ENCODE measurements at places on chromosomes 3 and 15.

DNA sequence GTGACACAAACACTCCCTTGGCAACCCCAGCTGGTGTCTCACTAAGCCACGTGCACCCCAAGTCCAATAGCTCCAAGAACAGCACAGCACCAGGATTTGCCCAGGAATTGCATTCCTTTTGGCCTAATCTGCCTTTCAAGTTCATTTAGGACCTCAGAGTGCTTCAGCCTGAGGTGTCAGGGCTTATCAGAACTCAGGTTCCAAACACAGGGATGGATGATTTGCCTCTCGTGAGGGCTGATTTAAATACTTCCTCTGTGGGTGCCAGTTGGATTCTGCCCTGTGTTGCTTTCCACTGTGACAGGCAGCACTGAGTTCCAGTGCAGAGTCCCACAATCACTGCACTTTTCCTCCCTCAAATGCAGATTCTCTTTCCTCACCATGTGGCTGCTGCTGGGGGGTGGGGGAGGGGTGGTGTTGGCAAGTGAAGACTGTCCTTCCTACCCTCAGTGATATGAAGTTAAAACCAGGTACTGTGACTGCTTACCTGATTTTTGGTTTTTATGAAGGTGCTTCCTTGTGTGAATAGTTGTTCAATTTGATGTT lies 204.3 kb upstream of the STAC start:
- DNase-seq, result no peak

DNA sequence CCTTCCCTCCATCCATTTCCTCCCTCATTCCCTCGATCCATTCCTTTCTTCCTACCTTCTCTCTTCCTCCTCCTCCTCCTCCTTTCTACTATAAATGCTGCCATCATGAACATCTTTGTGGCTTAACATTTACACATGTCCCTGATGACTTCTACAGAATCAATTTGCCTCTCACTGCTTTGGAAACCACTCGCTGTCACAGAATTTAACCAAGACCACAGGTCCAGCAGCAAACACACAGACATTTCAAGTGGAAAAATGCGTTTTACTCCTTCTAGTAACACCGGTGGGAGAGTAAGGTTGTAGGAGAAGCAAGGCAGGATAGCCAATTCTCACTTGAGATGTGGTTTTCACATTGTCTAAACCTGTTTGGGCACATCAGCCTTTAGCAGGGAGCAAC lies 101.4 kb upstream of the LRIG1 start:
- DNase-seq, result no peak

DNA sequence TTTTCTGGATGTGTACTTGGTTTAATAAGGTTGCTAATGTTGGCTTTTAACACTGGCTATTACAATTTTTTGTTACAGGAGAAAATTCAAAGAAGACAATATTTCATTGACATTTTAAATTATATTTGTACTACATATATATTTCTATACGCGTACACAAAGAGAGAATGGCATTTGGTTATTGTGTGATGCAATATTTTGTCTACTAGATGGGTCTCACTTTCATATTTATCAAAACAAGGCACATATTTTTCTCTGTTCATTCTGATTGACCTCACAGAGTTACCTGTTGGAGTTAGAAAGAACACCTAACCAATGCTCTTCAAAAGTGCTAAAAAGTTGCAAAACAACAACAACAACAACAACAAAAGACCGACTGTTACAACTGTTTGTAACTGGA lies 50.2 kb upstream of the VGLL3 start:
- no peak for DNase-seq

DNA sequence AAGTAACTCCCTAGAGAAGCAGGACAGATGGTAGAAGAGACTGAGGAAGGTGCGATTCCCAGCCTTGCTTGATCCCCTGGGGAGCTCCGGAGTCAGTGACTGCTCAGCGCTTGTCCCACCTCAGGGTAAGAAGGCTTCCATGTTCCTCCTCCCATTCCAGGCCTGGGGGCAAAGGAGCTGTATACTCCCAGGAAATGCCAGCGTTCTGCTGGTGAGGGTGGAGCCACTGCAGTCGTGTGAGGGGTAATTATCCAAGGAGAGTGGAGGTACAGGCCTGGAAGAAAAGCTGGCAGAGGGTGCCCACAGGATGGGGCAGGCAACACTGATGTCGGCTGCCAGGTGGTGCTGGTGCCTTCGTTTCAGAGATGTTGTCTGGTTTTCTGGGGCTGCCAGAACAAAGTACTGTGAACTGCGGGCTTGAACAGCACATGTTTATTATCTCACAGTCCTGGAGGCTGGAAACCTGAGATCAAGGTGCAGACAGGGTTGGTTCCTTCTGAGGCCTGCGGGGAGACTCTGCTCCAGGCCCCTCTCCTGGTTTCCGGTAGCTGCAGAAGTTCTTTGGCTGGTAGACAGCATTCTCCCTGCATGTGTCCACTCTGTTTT lies 12.1 kb upstream of the APBA2 start:
- DNase-seq, result peak; percentile 39

- DNase-seq, result no peak
Measured at GRCh38 chr3:193960487-193961274, 175.3 kb upstream of the HES1 start.

GRCh38 chr3:55000546-55000945 lies 72.7 kb upstream of the LRTM1 start:
- no peak for DNase-seq

- peak; percentile 35 for DNase-seq
Measured at GRCh38 chr15:77409259-77410156, 10.4 kb downstream of the PEAK1 start.

DNA sequence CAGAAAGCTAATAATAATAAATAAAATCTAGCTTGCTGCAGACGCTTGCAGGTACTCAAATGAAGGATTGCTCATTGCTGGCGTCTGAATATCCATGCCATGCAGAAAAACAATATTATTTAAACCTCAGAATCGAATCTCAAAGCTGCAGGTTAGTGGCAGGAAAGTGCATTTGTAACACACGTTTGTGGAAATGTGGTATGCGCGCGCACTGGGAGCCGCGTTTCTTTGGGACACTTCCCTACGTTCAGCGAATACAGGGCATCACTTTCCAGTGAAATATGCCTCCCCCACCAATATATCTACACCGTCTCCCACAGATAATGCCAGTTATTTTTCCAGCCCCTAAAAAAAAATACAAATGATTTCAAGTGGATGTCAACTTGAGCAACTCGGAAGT lies 37.1 kb downstream of the ZIC4 start:
- DNase-seq, result no peak
